Activated naive CD4-positive, alpha-beta T cell (primary cell): ENCODE measurements at places on chromosomes 3 and 15.

- no peak for DNase-seq
Measured at GRCh38 chr3:24242012-24242698, 252.5 kb downstream of the THRB start.

DNA sequence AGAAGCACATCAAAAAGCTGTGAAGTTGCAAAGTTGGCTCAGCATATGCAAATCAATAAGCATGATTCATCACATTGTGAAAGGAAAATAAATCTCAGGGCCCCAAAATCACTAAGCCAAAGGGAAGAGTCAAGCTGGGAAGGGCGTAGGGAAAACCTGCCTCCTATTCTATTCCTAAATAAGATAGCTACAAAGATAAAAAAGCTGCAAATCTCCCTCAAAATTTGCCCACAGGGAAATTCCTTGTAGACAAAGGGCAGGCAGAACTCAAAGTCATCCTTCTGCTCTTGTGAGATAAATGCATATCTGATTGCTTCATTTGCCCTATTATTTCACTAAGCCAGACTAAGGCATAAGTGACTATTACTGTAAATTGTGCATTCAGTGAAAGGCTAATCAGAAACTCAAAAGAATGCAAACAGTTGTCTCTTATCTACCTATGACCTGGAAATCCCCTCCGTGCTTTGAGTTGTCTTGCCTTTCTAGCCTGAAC lies 30.5 kb upstream of the CCNL1 start:
- no peak for DNase-seq

DNA sequence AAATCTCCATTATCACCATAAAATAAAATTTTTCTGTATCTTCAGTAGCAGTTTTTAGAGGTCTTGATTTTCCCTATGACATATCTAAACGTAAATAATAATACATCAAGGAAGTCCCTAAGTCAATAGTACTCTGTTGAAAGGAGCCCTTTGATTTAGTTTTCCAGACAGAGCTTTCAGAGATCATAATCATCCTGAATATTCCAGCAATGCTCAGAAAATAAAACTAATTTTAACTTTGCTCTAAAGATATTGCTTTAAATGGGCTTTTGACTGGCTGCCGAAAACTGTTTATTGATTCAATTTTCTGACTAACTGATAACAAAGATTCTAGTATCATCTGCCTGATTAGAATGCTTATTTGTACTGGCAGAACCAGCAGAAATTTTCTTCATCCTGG lies 40.7 kb upstream of the ROBO1 start:
- no peak for DNase-seq

GRCh38 chr3:128282380-128283196 lies 129.3 kb downstream of the EEFSEC start:
- DNase-seq, result no peak

- no peak for DNase-seq
Measured at GRCh38 chr3:124981472-124981871, 46.9 kb upstream of the MUC13 start.

- no peak for DNase-seq
Measured at GRCh38 chr3:71062952-71063772, 520.4 kb downstream of the FOXP1 start.

- no peak for DNase-seq
Measured at GRCh38 chr3:69496856-69497255, 111.0 kb upstream of the FRMD4B start.

DNA sequence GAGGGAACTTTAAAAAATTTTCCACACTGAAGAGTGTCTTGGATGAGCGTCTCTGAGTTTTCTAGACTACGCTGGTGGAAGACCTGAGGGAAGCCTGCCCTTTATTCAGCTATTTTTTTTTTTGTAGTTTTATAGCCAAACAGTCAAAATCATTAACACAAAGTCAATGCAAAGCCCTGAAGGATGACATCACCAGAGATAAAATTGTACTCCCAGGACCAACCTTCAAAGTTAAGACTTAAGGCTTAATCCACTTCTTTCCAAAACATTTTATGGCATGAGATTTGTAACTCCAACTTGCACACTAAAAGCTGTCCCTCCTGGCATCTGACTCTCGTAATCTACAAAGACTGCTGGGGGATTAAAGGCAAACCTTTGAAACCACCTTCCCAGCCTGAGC lies 263.4 kb upstream of the LYSMD4 start:
- no peak for DNase-seq

- DNase-seq, result no peak
Measured at GRCh38 chr3:42110631-42111030, 19.5 kb downstream of the TRAK1 start.

DNA sequence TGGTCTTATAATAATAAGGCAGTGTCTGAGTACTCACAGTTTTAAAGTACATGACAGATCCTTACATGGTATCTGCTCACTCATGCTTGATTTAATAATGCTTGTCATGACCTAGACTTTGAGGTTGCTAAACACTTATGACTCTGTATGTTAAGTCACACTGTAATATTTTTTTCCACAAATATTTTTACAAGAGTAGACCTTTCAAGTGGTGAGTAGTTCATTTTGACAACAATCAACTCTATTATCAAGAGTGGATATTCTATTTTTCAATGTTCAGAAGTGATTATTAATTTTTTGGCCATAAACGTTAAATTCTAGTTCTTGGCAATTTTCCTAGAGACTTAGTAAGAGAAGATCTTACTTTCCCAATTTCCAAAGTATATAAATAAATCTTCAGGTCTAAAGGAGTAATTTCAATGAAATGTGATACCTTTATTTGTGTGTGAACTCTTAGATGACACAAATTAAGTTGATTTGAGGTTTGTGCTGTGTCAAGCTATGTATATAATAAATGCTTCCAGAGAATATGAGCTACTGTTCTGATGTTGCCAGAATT lies 104.5 kb downstream of the NLGN1 start:
- no peak for DNase-seq

- DNase-seq, result no peak
Measured at GRCh38 chr3:166195808-166196207, 358.6 kb upstream of the BCHE start.

GRCh38 chr3:110067527-110067926 lies 730.2 kb upstream of the DPPA4 start:
- no peak for DNase-seq

- no peak for DNase-seq
Measured at GRCh38 chr15:99956820-99957641, 223.8 kb upstream of the LYSMD4 start.

GRCh38 chr15:57589754-57590153 lies 1.9 kb upstream of the MYZAP start:
- DNase-seq, result no peak

GRCh38 chr15:79609506-79609905 lies 177.4 kb downstream of the MINAR1 start:
- no peak for DNase-seq
